A549 treated with ZK216348 at 1 μM for 4 hours (cell line): ENCODE measurements at places on chromosomes 3 and 15. TPM values are rescaled to one million over a fixed set of nuclear protein-coding genes. Genes with fewer than 3 reads are reported as not detected.

TAGLN3 gene
- not detected in 5 replicates for total RNA-seq

ANKRD63 gene
- 0.21 to 0.67 TPM (median 0.35 TPM) in 4 of 5 replicates, not detected in the other for total RNA-seq

PLSCR2 gene
- total RNA-seq: not detected in 5 replicates

APOD gene
- 0.54 to 1.4 TPM (median 0.93 TPM) in 5 replicates for total RNA-seq

NPAP1 gene
- total RNA-seq: not detected in 5 replicates

ACSBG1 gene
- 0.09 to 0.51 TPM (median 0.39 TPM) in 5 replicates for total RNA-seq

HACD3 gene
- 113 to 157 TPM (median 144 TPM) in 5 replicates for total RNA-seq

PRICKLE2 gene
- 1.9 to 3.3 TPM (median 2.6 TPM) in 5 replicates for total RNA-seq

EPHA3 gene
- total RNA-seq: not detected in 5 replicates

TRIM42 gene
- not detected in 5 replicates for total RNA-seq

HEG1 gene
- total RNA-seq: 5.0 to 10.0 TPM (median 7.3 TPM) in 5 replicates

TRIM59 gene
- total RNA-seq: 6.0 to 9.5 TPM (median 8.1 TPM) in 5 replicates

SH2D7 gene
- not detected in 5 replicates for total RNA-seq

ACKR4 gene
- not detected in 5 replicates for total RNA-seq

SEC62 gene
- total RNA-seq: 83.5 to 188 TPM (median 94.6 TPM) in 5 replicates

SAXO2 gene
- 1.5 to 5.0 TPM (median 1.7 TPM) in 5 replicates for total RNA-seq

PARP16 gene
- total RNA-seq: 9.2 to 10.9 TPM (median 10.3 TPM) in 5 replicates
